Right lobe of liver (tissue), 6 donors: ENCODE measurements at places on chromosomes 3 and 15. TPM values are rescaled to one million over a fixed set of nuclear protein-coding genes. Genes with fewer than 3 reads are reported as not detected.

Gene BCHE
- total RNA-seq, result 30.8 TPM

GRCh38 chr3:15679306-15679705 lies 77.8 kb downstream of the BTD start:
- no peak for DNase-seq

GRCh38 chr15:46266661-46267060 lies 631.8 kb downstream of the SQOR start:
- no peak for DNase-seq

DNA sequence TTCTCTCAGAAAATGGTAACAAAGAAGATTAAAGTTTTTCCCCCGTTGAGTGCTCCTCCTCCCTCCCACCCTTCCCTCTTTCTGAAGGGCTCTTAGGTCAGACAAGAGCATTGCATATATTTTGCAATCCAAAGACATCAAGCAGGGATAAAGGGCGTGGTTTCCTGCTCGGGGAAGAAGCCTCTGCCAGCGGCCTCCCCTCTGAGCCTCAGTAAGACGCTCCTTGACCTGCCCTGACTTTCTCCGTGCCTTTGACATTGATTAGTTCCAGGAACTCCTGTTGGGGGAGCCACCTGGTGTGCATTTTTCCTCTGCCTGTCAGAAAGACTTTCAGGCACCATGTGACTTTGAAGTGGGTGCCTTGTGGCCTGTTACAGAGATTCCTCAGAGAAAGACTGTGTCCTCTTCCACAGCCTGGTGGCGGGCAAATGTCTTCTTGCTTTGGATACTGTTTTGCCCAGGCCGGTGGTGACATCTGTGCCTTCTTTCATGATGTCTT lies 87.2 kb upstream of the TBL1XR1 start:
- DNase-seq, result no peak

DNA sequence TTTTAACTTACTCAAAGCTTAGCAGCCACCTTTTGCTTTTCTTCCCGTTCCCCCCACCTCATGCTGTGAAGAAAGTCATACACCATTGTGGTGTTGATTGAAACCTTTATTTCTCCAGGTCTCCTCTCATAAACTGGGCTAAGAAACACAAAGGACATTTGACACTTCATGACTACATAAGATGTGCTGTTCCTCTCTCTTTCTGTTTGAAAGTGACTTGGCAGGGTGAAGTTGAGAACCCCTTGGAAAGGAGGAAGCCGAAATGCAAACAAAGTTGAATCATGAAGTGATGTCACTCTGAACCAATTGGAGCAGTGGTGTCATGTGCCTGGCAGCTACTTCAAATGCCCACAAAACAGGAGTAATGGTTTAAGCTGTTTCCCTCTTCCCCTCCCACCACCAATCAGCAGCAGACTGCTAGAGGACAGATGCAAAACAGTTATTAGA lies 174.7 kb downstream of the IGF1R start:
- no peak for DNase-seq
